Heart right ventricle (tissue), 16 donors: ENCODE measurements at places on chromosomes 7 and 10. TPM values are rescaled to one million over a fixed set of nuclear protein-coding genes. Genes with fewer than 3 reads are reported as not detected.

Gene SUN3
- total RNA-seq = not detected

Gene ANXA8
- total RNA-seq = not detected

Gene SPDYE2
- total RNA-seq = not detected

Gene ACTL6B
- not detected for total RNA-seq

Gene PALD1
- 10.3 TPM for total RNA-seq

Gene NAPEPLD
- total RNA-seq = 7.9 TPM

Gene PSMA2
- total RNA-seq = 77.2 TPM

Gene WDR86
- total RNA-seq = 0.52 TPM
